ENCODE measurements at places on chromosomes 11 and 22. TPM values are rescaled to one million over a fixed set of nuclear protein-coding genes. Genes with fewer than 3 reads are reported as not detected.
A peak's percentile ranks its signal among the peaks of the same experiment; 100 is the strongest.

EXPH5 gene
- total RNA-seq, result 2.7 TPM

ANO5 gene
- not detected for total RNA-seq

TSGA10IP gene
- total RNA-seq, result not detected

NELL1 gene
- total RNA-seq, result not detected

GSTP1 gene
- total RNA-seq, result 441 TPM

XBP1 gene
- total RNA-seq, result 170 TPM

PANX3 gene
- not detected for total RNA-seq

DNA sequence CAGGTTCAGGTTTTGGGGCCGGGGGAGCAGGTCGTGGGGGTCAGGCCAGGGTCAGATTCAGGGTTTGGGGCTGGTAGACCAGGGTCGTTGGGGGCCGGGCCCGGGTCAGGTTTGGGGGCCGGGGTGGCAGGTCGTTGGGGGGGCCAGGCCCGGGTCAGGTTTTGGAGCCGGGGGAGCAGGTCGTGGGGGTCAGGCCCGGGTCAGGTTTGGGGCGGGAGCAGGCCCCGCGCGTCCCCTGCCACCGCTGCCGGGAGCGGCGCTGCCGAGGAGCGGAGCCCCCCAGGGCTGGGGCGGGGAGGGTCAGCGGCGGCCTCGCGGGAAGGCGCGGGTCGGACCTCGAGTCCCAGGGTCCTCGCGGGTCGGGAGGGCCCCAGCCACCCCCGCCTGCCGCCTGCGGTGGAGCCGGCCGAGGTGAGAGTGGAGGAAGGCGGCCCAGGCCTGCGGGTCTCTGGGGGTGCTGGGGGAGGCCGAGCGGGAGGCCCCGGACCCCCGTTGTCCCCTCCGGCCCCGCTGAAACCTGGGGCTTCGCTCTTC is 535 bp downstream of the TRABD start:
- DNase-seq, result no peak

- DNase-seq, result no peak
These were observed 36.1 kb upstream of the ST14 start for GRCh38 chr11:130123414-130124040.

- DNase-seq, result no peak
These were observed 66.9 kb downstream of the ARFGAP2 start for GRCh38 chr11:47109727-47110246.

DNA sequence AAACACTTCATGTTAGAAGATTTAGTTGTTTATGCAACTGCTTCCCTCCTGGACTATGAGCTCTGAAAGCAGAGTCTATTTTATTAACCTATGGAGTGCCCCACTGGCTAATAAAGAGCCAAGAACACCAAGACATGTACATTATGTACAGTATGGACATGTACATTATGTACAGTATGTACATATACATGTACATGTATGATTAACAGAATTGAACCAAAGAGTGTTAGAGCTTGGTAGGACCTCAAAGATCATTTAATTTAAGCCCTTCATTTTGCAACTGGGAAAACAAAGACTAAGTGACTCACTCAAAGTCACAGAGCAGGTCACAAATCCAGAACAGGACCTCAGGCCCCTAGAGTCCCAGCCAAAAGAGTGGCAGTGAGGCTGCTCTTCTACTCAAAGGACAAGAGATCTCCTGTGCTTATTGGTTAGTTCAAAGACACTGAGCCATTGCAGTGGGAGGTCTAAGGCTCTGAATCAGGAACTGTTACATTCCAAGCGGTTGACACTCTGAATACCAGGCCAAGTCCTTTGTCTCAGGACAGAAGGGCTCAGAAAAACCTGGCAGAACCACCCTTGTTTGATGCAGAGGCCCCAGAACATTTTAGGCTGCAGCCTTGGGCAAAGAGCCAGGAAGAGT is 103.8 kb downstream of the FAM168A start:
- peak; percentile 98 for DNase-seq

GRCh38 chr11:104275992-104276391 is 112.0 kb upstream of the PDGFD start:
- DNase-seq, result peak; percentile 12

DNA sequence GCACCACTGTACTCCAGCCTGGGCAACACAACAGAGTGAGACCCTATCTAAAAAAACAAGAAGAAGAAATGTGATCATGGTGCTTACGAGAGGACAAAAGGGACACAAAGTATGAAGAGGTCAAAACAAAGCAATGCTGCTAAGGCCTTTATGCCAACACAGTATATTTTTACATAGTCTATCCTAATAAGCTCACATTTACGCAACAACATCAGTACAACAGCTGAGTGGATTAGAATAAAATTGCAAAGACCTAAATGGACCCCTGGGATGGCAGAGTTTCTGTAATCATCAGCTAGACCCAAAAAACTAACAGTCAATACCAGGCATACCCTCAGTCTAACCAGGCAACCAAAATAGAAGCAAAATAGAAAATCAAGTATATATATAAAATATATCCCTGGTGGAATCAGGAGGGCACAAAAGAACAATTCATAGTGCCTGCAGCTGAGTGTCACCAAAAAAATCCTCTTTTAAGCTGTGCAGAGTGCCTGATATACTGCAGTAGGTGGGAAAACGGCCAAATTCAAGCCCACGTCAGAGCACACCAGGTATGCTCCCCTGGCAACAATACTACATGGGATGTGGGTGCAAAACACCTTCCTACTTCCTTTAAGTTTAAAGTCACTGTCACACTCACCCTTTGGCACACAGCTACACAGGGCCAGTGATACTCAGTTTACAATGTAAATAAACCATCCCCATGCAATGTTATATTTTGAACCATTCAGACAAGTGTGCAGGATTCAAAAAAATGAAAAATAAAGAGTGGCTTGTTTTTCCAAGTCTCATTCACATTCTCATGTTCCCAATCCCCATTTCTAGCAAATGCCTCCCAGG is 57.8 kb downstream of the RBFOX2 start:
- DNase-seq, result no peak

DNA sequence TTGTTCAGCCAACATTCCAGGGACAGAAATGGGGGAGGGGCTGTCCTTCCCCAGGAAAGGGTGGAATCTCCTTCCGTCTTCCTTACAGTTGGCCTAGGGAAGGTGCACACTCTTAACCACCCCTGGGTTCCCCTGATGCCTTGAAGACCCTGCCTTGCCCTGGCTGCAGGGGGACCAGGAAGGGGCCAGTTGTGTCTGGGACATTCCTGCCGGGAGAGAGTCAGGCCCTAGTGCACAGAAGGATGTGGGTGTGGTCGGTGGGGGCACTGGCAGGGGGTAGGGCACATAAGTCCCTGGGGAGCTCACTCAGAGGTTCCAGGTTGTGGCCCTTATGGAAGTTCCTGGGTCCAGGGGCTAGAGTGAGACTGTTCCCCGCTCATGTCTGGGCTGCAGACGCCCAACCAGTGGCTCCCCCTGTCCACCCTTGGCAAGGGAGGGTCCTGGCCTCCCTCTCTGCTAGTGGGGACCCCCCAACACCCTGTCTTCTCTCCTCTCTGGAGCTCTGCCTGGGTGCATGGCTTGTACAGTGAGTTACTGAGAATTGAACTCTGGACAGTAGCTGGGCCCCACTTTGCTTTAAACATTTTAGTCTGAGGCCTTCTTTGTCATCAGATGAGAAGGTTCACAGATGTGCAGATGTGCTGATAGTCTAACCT is 2.0 kb upstream of the APOBEC3A start:
- no peak for DNase-seq

DNA sequence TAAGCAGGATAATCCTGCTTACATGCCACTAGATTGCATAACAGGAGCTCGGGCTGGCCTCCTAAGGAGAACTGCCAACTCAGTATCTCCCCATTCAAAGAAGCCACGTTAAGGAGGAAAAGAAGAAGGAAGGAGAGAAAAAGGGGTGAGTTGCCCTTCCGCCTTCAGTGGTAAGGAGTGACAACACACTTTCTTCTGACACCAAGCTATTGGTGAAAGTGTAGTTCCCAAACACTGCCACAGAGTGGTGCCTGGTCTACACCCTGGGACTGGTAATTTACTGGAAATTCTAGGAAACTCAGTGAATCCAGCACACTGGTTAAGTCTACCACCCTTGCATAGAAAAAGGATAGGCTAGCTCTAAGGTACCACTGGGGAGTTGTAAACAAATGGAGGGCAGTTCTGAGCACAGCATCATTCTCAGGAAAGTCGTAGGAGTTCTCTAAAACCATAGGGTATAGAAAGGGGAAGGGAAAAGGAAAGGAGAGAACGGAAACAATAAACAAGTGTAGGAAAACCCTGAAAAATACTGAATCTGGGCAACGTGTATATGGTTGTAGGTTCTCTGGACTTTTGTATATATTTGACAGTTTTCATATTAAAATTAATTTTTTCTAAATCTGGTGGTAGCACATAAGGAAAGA is 58.2 kb downstream of the RRAS2 start:
- peak; percentile 77 for DNase-seq

DNA sequence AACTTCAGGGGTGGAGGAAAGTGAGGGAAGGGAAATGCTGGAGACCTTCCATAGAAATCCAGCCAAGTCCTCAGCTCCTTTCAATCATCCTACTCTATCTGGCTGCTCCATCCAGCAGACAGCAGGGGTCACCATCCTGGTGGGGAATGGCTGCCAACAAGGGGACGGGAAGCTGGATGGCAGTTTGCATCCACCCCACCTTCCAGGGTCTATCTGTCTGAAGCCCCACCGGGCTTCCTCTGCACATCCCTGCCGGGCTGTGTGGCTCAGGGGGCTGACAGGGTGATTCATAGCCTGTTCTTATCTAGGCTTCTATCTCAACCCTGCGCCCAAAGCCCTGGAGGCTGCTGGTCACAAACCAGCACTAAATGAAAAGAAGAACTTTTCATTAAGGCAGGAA is 1.1 kb downstream of the SYTL2 start:
- peak; percentile 57 for DNase-seq

GRCh38 chr11:78179459-78180071 is 8.9 kb downstream of the KCTD21 start:
- DNase-seq, result no peak

DNA sequence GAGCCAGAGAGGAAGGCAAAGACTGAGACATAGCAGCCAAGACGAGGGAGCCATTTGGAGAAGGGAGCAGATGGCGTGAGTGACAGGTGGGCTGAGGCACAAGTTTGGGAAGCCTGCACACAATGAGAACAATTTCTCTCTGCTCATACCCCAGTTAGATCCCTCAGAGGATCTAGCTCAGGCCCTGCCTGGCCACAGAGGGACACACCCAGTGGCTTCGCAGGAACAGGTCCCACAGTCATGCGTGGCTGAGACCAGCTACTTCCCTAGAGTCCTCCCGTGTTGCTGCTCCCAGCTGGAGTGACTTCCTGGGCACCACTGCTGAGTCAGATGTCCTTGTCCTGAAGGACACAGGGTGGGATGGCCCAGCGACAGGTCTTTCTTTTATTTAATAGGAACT is 33.4 kb upstream of the LYVE1 start:
- no peak for DNase-seq

DNA sequence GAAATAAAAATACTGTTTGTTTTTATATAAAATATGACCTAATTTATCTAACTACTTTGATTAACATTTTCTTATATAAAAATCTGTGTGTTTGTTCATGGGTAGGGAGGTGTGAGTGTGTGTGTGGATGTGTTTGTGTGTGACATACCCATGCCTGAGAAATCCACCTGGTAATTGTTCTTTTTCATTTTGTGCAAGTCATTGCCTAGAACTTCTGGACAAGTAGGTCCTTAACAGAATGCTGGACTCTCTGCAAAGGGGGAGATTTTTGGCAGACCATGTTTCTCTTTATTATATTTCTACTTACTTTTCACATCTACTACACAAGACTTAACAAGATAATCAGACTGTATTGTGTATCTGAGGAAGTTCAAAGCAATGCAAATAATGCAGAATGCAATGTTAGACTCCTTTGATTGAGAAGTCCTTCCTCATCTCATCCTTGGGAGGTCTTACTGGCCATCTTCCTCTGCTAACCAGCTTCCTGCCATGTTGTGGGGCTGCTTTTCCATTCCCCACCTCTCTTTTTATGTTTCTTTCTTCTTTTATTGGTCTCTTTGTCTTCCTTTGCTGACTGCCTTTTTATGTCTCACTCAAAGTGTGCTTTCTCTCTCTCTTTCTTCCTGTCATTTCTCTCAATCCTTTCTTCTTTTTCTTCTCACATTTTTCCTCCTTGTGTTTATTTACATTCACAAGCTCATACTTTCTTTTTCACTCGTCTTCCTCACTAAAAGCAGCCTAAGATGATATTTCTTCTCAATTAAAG is 1017.0 kb upstream of the CNTN5 start:
- peak; percentile 4 for DNase-seq

- DNase-seq, result no peak
These were observed 1017.0 kb downstream of the TBC1D22A start for GRCh38 chr22:47779474-47779873.

GRCh38 chr11:116703421-116703820 is 69.4 kb downstream of the BUD13 start:
- peak; percentile 20 for DNase-seq

DNA sequence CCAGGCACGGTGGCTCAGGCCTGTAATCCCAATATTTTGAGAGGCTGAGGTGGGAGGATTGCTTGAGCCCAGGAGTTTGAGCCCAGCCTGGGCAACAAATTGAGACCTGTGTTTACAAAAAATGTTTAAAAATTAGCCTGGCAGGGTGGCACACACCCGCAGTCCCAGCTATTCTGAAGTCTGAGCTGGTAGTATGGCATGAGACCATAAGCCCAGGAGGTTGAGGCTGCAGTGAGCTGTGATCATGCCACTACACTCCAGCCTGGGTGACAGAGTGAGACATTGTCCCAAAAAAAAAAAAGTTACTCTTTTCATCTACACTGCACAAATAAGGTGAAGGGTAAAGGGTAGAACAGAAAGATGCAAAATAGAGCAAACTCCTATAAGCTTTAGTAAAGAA is 22.3 kb upstream of the PPP2R1B start:
- no peak for DNase-seq

DNA sequence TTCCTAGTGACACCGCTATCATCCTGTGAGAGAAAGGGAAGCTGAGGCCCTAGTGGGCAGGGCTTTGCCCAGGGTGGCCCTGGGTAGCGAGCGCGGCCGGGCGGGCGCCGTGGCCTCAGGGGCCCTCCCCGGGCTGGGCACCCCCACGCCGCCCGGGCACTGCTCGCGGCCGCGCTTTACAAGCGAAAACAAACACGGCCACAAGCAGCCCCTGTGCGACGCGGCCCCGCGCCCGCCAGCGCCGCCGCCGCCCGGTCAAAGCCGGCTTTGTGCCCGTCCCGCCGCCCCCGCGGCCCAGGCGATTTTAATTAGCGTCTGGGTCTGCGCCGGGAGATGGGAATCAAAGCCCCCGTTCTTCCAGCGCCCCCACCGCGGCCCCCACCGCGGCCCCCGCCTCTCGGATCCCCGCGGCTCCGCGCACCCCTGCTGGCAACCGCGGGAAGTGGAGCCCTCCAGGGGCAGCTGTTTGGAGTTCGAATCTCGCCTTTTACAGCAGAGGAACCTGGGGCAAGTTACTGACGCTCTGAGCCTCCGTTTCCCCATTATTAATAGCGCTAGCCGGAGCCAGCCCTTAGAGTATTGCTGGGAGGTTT is 47.9 kb downstream of the CHRDL2 start:
- no peak for DNase-seq

GRCh38 chr11:64032050-64032449 is 3.7 kb upstream of the FLRT1 start:
- peak; percentile 73 for DNase-seq

GRCh38 chr11:125621995-125622394 is 3.0 kb upstream of the CHEK1 start:
- peak; percentile 61 for DNase-seq

GRCh38 chr11:128708660-128709059 is 14.8 kb downstream of the FLI1 start:
- no peak for DNase-seq

Measured in M059J (cell line).